Placental pericyte (primary cell): ENCODE measurements at places on chromosomes 1 and 21. TPM values are rescaled to one million over a fixed set of nuclear protein-coding genes. Genes with fewer than 3 reads are reported as not detected.

The CYB5RL gene
- 5.7 and 6.1 TPM in 2 replicates for total RNA-seq

The EFNA3 gene
- 0.43 and 0.66 TPM in 2 replicates for total RNA-seq

The BRINP3 gene
- total RNA-seq = not detected in 2 replicates

The KIF14 gene
- total RNA-seq = 1.1 and 28.3 TPM in 2 replicates

The FCRL2 gene
- total RNA-seq = not detected in 2 replicates

The ALDH4A1 gene
- total RNA-seq = 10.9 and 24.3 TPM in 2 replicates

The TMPRSS15 gene
- not detected in 2 replicates for total RNA-seq

The SPATC1L gene
- total RNA-seq = 5.3 and 9.2 TPM in 2 replicates

The SF3B4 gene
- total RNA-seq = 15.1 and 21.0 TPM in 2 replicates

The CLIC6 gene
- total RNA-seq = under 0.01 TPM in 1 of 2 replicates, not detected in the other
